Fibroblast of skin of left biceps (primary cell): ENCODE measurements at places on chromosomes 4 and X.

DNA sequence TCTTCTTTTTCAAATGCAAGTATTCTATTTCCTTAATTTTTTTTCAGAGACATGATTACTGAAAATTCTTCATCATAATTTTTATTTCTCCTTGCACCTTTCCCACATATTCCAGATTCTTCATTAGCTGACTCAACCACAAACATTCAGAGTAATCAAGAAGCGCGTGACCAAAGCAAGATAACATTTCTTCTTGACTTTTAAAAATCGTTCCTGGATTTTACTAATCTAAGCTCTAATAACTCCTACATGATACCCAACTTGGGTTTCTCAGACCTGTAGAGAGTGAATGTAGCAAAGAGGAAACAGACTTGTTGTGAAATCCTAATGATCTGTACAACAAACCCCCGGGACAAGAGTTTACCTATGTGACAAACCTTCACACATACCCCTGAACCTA is 615.0 kb downstream of the TMA16 start:
- no peak for DNase-seq

- no peak for DNase-seq
Observed at GRCh38 chr4:176540814-176541213, 221.0 kb downstream of the SPCS3 start.

DNA sequence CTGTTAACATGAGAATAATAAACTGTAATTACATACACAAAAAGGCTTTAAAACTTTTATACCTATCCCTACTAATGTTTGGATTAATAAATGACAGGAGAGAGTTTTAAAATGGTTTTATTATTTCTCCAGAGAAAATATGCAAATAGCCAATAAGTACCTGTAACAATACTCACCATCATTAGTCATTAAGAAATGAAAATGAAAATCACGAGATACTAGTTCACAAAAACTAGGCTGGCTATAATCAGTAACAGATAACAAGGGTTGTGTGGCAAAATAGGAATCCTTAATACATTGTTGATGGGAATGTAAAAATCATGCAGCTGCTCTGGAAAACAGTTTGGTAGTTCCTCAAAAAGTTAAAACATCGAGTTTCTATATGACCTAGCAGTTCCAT is 25.2 kb upstream of the AP1AR start:
- no peak for DNase-seq

GRCh38 chrX:37690119-37690518 is 4.5 kb downstream of the XK start:
- no peak for DNase-seq

DNA sequence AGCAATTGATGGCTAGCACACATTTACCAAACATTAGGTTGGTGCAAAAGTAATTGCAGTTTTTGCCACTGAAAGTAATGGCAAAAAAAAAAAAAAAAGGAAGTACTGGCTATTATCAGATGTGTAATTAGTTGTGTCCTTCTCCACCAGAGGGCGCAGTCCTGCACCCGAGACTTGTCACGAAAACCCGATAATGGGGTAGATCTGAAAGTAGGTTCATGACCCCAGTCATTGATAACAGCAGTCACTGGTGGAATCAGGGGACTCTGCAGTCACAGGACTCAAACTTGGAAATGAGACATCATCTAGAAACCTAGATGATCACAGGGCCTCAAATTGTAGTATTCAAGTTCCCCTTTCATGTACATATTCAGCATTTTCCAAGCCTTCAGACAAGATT is 13.1 kb upstream of the ACOT9 start:
- DNase-seq, result no peak

GRCh38 chrX:42695800-42696358 is 82.1 kb downstream of the PPP1R2C start:
- no peak for DNase-seq

GRCh38 chr4:27692868-27693634 is 832.4 kb downstream of the STIM2 start:
- DNase-seq, result no peak

- no peak for DNase-seq
Observed at GRCh38 chr4:87853108-87853507, 20.3 kb downstream of the MEPE start.

- no peak for DNase-seq
Observed at GRCh38 chr4:153112041-153112441, 92.2 kb upstream of the TRIM2 start.

GRCh38 chrX:79975605-79976004 is 38.9 kb upstream of the TBX22 start:
- no peak for DNase-seq

GRCh38 chrX:25028726-25029125 is 13.0 kb upstream of the ARX start:
- DNase-seq, result no peak

- DNase-seq, result no peak
Observed at GRCh38 chr4:92528541-92528940, 224.8 kb downstream of the GRID2 start.

DNA sequence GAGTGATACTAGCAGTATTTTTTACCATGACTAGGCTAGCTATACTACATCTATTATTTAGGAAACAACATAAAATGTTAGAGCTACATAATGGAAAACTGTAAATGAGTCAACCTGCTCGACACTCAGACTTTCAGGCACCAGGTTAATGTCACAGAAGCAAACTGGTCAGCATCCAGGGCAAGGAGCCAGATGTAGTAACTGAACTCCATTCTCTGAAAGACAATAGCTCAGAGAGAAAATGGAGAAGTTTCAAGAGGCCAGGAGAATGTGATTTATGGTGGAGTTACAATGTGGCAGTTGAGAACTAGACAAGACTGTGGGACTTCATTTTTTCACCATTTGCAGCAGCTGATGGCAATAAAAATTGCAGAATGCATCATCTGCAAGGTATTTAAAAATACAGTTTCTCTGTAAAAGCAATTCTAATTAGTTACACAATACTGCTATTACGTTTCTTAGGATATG is 342.7 kb upstream of the PABPC4L start:
- DNase-seq, result peak; percentile 60

DNA sequence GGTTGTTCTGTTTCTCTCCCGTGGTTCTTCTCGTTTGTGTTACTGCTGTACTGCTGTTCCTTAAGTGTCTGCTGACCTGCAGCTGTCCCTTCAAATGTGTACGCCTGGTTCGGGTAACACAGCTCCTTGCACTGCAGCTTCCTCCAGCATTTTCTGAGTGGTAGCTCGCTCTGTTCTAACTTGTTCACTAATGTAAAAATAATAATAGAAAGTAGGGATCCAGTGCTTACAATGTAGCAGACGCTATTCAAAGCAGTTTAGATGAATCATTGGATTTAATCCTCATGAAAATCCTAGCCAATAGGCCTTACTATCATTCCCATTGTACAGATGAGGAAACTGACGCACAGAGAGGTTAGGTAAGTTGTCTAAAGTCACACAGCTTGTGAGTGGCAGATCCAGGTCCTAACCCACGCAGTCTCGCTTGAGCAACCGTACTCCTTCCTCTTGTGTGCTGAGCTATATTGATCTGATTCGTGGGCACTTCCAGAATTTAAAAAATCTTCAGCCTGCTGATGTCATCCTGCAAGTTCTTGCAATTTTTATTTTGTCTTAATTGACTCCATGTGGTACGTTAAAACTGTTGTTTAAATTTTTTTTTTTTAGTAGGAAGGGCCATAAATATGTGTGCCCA is 448.2 kb upstream of the FAT1 start:
- peak; percentile 31 for DNase-seq

DNA sequence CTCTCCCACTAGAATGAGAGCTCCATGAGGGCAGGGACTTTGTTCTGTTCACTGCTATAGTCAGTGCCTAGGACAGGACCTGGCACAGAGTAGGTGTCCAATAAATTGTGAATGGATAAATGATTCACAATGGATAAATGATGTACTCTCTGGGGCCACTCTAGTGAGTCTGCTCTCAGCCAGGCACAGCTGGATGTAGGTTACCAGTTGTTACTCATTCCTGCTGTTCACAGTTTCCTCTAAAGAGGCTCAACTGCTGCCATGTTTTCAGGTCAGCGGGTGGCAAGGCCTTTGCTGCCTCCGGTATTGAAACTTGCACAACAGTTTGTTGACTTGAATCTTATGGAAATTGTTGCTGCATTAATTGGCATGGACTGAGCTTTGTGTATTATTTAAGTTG is 99.1 kb downstream of the NHSL2 start:
- no peak for DNase-seq

GRCh38 chr4:24131954-24132673 is 242.3 kb upstream of the PPARGC1A start:
- DNase-seq, result no peak

DNA sequence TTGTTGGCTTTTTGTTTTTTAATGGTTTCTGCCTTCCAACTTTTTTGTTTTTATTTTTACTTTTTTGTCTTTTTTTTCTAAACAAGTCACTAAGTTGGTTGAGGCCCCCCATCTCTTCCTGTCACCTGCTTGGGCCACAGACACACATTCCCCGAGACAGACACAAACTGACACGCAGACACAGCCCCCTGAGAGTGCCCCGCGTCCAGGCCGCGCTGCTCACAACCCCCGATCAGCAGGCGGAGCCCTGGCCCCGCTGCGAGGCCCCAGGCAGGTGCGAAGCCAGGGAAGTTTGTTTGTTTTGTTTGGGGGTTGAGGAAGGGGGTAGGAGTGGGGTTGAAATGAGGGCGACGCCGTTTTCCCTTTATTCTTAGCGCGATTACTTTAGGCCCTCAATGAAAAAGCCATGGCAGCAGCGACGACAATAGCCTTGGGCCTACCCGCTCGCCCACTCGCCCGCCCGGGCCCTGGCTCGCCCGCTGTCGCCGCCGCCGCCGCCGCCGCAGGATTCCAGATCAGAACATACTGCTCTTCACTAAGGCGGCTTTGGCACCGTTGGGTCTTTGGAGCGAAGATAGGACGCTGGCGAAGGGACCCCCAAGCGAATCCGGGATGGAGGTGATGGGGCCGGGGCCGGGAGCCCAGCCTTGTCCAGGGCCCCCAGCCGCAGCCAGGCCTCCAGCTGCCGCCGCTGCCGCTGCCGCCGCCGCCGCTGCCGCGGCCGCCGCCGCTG is 3.1 kb downstream of the PHOX2B start:
- DNase-seq, result no peak

GRCh38 chr4:71769434-71769833 is 14.4 kb downstream of the GC start:
- DNase-seq, result no peak
